ENCODE measurements at places on chromosomes 16 and 17.

GRCh38 chr17:81967533-81968395, 6.8 kb upstream of the NOTUM start:
- DNase-seq: peak; percentile 97

GRCh38 chr17:35286120-35286781, 43.4 kb downstream of the SLFN5 start:
- no peak for DNase-seq

- DNase-seq: no peak
These were observed 232.5 kb upstream of the EEF2KMT start for GRCh38 chr16:5330058-5330457.

DNA sequence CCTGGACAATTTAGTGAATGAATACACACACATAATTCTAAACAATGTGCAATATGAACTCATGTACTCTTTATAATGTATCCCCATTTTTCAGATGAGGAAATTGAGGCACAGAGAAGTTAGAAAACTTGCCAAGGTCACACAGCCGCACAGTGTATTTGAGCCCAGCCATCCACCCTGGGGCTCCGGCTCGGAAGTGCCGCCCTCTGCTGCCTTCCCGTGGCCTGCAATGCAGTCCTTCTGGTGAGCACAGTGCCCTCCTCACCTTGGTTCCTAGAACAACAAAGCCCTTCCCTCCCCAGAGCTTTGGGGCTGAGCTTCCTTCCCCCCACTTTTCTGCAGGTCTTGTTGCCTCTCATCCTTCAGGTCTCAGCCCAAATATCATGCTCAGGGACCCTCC, 63.7 kb downstream of the C16orf78 start:
- no peak for DNase-seq

DNA sequence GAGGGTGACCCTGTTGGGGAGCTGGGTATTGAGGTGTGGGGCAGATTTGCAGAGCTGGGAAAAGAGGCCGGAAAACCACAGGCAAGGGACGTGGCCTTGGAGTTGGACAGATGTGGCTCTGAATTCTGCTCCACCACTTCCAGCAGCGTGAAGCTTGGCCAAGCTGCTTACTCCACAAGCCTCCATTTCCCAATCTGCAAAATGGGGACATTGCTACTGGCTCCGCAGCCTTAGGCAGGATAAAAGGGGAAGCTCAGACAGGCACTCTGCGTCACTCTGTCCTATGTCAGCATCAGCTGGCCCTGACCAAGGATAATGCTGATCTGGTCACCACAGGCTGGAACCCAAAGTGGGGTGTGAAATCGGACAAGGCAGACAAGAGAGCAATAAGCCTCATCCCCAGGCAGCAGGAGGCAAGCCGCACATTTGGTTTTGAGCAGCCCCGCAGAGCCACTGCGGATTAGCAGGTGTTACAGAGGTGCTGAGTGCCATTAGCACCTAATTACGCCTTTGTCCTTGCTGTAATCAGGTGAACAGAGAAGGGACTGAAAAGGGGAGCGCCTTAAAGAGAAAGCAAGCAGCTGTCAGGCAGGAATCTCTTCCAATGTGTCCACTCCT, 54.8 kb downstream of the SDK2 start:
- no peak for DNase-seq
